CD14-positive monocyte (primary cell): ENCODE measurements at places on chromosomes 1 and 21.
A peak's percentile ranks its signal among the peaks of the same experiment; 100 is the strongest.

- DNase-seq, result no peak
These were observed 34.9 kb downstream of the FOXO6 start for GRCh38 chr1:41396084-41396483.

GRCh38 chr1:219757890-219758289 is 145.0 kb upstream of the ZC3H11B start:
- no peak for DNase-seq

GRCh38 chr1:8201331-8201861 is 116.5 kb upstream of the SLC45A1 start:
- no peak for DNase-seq

DNA sequence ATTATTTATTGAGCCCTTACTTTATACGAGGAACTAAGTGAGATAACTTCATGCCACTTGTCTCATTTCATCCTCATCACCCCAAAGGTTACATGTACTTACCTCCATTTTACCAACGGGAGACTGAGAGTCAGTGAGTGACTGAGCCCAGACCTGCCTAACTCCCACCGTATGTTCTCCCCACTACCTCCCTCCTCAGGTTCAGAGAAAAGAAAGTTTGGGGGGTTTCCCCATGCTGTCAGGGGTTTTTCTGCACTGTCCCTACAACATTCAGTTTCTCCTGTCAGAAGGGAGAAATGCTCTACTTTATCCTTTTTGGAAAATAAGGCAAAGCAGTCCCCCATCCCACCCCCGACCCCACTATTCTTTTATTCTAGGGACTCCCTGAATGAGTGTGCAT is 32.9 kb downstream of the FAM78B start:
- no peak for DNase-seq

- no peak for DNase-seq
These were observed 6.1 kb downstream of the TENT5C start for GRCh38 chr1:117611894-117612483.

GRCh38 chr1:53539711-53540603 is 80.8 kb downstream of the DMRTB1 start:
- DNase-seq, result no peak

DNA sequence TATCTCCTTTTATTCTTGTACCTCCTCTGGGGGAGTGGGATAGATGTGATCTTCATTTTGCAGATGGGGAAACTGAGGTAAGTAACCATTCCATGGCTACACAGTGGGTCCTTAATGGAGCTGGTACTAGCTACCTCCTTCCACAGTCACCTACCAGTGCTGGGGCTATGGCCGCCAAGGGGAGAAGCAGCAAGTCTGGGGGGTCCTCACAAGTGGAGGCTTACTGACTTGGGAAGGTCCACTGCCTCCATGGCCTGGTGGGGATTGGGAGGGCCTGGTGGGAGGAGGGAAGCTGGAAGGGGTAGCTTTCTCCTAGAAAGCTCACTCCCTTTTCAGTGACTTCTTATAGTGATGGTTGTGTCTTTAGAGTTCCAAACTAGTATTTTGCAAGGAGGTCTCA is 5.9 kb upstream of the FOXO6 start:
- DNase-seq, result no peak

DNA sequence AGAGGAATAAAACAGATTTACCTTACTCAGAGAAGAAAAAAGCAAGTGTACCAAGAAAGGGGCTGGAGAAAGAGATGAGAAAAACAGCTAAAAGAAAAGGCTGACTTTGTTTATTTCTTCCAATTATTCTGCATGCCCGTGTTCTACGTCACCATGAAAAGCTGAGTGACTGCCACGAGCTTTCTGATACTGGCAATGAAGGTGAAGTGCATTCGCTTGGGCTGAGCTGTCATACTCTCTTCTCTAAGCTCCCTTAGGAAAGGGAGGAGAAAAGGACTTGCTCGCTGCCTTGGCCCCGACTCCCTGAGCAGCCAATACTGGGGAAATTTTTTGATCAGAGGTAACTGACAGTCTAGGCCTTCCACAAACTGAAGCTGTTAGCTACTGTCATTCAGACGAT is 105.4 kb downstream of the SMYD2 start:
- DNase-seq, result no peak

DNA sequence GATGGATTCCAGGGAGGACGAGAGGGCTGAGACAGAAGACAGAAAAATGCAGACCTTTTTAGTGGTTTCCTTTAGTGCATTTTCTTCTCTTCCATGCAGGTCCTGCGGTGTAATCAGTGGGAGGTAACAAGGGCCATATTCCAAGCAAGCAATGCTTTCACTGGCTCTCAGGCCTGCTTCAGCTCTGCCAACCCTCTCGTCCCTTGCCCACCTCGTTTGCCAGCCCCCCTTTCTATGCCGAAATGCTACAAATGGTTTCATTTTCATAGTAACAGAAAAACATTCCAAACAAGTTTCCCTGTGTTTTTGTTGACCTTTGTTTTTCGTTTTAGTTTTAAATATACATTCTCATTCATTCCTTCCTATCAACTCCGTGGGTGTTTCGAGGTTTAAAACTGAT is 443.1 kb downstream of the TTLL7 start:
- DNase-seq, result no peak

DNA sequence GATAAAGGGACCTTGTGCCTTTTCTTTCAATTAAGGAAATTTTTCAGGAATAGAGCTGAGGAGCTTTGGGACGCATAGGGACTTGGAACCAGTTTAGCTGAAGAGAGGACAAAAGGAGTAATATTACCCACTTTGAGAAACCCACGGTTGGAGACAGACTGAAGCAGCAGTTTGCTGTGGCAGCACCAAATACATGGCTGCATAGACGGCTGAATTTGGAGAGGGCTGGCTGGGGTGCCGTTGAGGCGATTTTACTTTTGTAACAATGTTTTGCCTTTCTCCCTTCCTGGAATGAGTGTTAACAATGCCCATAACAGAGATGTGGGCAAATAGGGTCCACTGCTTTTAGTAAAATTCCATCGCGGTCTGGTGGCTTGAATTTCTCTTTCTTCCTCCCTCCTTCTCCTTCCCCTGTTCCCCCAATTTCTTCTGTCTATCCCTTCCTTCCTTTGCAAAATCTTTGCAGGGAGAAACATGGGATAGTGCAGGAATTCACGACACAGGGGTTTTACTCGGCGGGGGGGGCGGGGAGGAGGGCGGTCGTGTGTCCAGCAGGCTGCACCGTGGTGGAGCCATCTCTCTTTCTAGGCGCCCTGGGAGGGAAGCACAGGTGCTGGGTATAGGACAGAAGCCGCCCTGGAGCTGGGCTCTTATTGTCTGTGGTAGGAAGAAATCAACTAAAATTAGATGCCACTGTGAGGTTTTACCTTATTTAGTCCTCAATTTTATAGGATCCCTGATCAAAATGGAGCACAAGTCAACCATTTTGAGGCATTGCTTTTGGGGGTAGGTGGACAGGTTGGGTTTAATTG is 6.8 kb downstream of the LHX4 start:
- DNase-seq, result no peak

GRCh38 chr1:101198842-101199636 is 37.8 kb upstream of the S1PR1 start:
- no peak for DNase-seq

DNA sequence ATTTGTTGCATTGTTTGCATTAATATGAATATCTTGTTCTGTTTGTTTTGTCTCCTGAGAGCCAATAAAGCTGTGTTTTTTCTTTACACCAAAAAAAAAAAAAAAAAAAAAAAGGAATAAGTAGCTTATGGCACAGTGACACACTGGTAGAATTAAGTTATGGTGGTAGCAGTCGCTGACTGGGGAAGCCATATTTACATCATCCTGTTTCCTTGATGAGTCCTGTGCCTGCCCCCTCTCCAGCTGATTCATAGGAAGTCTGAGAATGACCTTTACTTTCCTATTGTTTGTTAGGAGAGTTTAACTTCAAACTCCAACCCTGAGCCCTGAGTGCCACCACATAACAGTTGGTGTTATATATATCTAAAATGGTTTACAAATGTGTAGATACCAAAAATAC is 62.2 kb downstream of the OBSCN start:
- no peak for DNase-seq

GRCh38 chr21:44528634-44528995 is 11.4 kb downstream of the KRTAP10-1 start:
- DNase-seq, result no peak

GRCh38 chr1:116920211-116920610 is 10.5 kb downstream of the PTGFRN start:
- no peak for DNase-seq

DNA sequence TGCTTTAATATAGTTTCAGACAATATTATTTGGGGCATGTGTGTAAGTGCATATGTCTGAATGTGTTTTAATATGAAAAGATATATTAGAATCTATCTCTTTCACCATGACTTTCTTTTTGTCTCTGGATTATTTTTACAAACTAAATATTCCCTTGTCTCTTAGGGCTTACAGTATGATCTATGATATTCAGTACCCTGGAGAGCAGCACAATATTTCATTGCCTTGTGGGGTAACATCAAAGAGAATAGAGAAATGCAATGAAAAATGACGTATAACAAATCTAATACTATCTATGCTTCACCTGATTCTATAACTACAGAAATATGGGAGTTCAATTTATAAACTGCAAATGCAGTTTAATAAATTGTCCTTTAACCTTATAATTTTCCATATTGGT is 2084.5 kb downstream of the MRPL39 start:
- no peak for DNase-seq

GRCh38 chr1:219781491-219781890 is 146.9 kb downstream of the SLC30A10 start:
- no peak for DNase-seq

DNA sequence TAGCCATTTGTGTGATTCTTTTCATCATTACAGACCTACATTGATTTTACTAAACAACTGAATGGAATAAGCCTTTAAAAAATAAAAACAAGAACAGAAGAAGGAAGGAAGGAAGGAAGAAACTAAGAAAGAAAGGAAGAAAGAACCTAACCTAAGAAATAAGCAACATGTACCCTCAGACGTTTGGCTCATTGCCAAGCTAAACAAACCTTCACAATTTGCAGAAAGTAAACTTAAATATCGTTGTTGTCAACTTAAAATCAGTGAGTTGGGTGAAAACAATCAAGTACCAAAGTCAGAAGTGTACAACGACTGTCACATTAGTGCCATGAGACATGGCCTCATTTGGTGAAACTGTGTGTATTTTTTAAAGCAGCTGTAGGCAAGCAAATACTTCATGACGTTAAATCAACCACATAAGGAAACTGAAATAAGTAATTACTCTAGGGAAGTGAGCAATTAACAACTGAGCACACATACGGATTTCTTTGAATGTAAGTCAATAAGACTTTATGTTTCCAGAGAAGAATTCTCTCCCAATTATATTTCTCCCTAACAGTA is 313.1 kb upstream of the TMPRSS15 start:
- no peak for DNase-seq

DNA sequence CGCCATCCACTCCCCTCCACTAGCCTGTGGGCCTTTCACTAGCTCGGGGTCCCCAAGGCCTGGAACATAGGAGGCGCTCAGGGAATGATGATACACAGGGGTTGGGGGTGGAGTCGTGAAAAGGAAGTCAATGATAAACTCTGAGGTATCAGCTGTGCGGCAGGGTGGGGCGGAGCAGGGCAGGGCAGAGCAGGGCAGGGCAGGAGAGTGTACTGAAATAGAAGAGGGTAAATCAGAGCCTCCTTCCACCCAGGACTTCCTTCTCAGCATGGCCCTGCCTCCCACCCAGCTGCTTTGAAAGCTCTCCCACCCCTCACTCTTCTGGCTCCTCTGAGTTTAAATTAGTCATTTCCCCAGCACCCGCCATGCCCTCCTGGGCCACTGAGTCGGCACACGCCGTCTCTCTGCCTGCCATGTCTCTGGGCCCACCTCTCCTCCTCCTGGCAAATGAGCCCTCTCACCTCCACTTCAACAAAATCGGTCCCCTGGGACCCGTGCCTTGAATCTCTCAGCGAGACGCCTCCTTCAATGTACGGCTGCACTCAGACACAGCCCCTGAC is 16.9 kb downstream of the CAPZB start:
- peak; percentile 75 for DNase-seq

DNA sequence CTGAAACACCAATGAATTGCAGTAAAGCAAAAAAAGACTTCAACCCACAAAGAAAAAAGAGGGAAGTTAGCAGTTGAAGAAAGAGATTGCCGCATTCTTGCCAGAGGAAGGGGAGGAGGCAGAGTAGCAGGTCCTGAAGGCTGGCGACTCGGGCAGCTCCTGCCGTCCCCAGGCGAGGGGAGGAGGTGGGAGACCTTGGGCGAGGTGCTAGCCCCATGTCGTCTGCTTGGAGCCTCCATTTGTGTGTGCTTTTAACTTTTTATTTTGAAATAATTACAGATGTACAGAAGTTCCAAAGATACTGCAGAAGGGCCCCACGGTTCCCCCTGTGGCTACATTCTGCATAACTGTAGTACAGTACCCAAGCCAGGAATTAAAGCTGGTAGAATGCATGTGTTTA is 6.7 kb downstream of the TRPM2 start:
- peak; percentile 63 for DNase-seq

GRCh38 chr1:62407398-62408009 is 29.3 kb upstream of the USP1 start:
- peak; percentile 62 for DNase-seq

DNA sequence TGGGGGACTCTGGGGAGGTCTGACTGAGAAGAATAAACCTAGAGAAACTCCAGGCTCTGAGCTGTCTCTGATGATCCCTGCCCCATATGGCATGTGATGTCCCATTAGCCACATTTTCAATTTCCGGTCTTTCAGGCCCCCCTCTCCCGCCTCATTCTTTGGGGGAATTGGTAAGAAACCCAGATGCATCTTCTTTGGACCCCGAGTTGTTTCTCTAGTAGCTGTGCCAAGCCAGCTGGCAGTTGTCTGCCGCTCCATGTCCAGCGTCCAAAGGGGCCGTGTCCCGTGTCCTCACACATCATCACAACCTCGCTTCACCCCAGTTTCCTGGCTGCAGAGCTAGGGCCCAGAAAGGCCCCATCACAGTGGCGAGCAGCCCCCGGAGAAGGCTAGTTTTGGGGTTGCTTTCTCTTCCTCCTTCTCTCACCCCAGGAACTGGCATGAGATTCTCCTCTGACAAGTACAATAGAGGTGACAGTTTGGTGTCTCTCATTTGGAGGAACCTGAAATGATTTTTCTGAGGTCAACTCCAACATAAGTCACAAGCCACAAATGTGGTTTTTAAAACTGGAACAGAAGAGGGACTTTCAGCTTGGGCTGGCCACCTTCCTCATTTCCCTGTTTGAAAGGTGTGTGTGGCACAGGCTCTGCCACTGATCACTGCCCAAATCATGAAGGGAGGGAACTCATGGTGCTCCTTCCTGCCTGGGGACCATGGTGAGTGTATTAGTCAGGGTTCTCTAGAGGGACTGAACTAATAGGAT is 6.4 kb upstream of the GPR157 start:
- peak; percentile 69 for DNase-seq

GRCh38 chr1:100168051-100168450 is 10.0 kb downstream of the LRRC39 start:
- DNase-seq, result no peak
